ENCODE measurements at places on chromosomes 4 and X.

DNA sequence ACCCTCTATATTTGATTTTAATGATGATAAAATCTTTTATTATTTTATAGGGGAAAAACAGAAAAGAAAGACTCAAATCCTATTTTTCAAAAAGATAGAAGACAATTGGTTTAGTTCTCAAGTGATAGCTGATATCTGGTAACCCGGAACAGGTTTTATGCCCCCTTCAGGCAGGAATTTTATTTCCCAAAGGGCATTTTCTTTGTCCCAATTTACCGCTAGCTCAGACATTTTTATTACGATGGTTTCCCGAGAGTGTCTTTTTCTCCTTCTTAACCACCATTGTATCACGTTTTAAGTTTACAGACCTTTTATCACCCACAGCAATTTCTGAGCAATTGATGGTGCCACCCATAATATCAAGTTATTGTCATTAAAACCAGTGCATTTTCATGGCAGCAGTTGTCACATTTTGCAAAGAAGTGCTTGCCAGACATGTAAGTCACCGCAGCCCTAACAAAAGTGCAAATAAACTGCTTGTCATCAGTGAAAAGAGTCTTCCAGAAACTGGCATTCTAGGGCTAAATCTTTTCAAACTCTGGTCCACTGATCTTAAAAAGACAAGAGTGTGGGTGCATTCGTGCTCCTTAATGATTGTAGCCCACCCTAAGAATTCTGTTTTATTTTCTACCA lies 204.8 kb upstream of the VCX start:
- DNase-seq = no peak

GRCh38 chrX:27466051-27466450 lies 2.9 kb upstream of the PPP4R3C start:
- DNase-seq = no peak

GRCh38 chrX:16005917-16006316 lies 117.4 kb upstream of the GRPR start:
- no peak for DNase-seq

- peak; percentile 77 for DNase-seq
These were observed 17.6 kb downstream of the NFKB1 start for GRCh38 chr4:102518703-102519131.

DNA sequence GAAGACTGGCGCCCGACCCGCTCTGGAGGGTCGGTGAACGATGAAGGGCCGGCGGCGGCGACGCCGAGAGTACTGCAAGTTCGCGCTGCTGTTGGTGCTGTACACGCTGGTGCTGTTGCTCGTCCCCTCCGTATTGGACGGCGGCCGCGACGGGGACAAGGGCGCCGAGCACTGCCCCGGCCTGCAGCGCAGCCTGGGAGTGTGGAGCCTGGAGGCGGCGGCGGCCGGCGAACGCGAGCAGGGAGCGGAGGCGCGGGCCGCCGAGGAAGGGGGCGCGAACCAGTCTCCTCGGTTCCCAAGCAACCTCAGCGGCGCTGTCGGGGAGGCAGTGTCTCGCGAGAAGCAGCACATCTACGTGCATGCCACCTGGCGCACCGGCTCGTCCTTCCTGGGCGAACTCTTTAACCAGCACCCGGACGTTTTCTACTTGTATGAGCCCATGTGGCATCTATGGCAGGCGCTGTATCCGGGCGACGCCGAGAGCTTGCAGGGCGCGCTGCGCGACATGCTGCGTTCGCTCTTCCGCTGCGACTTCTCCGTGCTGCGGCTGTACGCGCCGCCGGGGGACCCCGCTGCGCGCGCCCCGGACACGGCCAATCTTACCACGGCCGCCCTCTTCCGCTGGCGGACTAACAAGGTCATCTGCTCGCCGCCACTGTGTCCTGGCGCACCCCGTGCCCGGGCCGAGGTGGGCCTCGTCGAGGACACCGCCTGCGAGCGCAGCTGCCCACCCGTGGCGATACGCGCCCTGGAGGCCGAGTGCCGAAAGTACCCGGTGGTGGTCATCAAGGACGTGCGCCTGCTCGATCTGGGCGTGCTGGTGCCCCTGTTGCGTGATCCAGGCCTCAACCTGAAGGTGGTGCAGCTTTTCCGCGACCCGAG lies 568 bp downstream of the CHST7 start:
- peak; percentile 85 for DNase-seq

DNA sequence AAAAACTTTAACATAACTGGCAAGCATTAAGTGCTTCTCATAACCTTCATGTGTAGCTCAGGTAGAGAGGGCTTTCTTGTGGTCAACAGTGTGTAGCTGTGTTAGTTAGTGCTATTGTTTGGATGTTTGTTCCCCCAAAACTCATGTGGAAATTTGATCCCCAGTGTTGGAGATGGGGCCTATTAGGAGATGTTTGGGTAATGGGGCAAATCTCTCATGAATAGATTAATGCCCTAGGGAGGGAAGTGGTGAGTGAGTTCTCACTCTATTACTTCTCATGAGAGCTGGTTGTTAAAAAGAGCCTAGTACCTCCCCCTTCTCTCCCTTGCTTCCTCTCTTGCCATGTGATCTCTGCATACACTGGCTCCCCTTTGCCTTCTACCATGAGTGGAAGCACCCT lies 16.5 kb upstream of the SLC25A43 start:
- DNase-seq = no peak

DNA sequence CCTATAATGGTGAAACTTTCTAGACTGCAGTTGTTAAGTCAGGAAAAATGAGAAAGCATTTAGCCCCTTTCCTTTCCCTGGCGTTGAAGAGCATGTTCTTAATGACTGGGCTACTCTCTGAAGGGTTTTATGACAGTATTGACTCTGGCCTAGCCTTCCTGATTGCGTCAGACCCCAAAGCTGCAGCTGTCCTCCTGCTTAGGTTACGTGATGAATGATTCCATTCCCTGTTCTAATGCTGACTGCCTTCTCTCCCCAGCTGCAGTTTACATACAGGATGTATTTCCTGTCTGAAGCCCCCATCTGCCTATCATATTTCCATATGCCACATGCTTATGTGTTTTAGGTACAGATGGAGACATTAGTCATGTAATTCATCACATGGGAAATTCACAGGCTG lies 105.8 kb upstream of the EGFL6 start:
- DNase-seq = no peak

- no peak for DNase-seq
These were observed 24.3 kb downstream of the CXCL13 start for GRCh38 chr4:77629885-77630284.

DNA sequence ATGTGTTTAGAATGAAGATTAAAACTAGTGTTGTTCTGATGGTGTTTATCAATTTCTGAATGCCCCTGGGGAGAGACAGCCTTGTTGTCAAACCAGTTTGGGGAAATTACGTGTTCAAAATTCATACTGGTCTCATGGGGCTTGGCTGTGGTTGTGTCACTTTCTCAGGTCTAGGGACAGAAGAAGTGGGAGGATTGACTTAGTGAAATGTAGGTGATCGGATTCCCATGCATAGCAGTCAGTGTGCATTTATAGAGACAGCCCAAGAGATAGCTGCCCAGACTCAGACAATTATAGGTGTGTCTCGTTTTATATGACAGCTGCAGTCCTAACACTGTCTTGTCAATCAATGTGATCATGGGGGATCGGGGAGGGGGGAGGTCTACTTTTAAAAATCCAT lies 94.4 kb upstream of the CLCN4 start:
- no peak for DNase-seq

DNA sequence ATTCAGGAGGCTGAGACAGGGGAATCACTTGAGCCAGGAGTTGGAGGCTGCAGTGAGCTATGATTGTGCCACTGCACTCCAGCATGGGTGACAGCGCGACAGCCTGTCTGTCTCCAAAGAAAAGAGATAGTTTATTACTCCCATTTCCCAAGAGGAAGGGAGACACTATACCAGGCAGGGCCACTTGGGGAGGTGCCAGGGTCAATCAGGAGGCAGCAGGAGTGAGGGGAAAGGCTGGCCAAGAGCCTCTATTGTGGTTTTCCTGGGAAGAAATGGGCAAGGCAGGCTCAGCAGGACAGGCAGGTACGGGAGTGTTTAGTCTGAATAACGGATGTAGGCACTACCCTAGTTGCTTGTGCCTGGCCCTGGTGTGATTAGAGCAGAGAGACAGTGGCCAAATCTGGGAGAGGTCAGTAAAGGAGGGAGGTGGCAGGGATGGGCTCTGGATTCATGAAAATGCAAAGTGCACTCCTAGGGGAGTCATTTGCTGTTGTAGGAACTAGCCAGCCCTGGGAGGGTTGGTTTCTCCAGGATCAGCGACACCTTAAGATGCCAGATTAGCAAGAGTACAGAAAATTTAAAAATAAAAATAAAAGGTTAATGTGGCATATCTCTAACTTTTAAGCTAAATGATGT lies 20.2 kb upstream of the CDKN2AIP start:
- DNase-seq = no peak

DNA sequence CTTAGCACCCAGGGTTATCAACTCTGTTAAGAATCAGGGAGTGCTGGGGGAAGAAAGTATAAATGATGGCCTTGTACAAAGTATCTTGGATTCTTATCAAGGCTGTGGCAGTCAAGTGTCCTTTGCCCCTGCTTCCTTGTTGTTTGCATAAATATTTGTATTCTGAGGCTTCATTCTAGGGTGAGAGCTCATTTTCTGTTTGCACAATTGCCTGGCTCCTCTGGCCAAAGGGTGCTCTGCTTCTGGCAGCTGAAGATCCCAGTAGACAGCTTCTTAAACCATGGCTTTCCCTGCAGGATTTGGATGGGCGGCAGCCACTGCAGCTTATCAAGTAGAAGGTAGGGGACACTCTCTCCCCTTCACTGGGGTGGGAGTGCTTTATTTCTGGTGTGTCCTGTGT lies at the start of gene GBA3:
Gene GBA3 (plus strand): TSS at position 202 of the 400 bp plus-strand sequence.
- DNase-seq = no peak

- DNase-seq = no peak
These were observed 38.7 kb downstream of the NLGN3 start for GRCh38 chrX:71183341-71183740.

DNA sequence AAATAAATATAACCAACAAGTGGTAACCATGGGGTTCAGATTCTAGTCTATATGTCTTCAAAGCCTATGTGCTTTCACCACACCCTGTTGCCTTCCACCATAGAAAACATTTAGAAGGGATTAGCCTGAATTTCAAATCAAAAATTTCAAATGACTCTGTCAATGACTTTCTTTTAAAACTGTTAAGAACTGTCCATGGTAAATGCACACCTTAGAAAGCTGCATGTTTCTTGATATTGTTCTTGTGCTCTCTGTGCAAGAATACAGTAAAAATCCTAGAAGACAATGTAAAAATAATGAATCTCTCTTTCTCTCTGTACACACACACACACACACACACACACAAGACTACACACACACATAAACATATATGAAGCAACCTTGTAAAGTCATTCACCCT lies 74.6 kb upstream of the EXOC1L start:
- DNase-seq = no peak

DNA sequence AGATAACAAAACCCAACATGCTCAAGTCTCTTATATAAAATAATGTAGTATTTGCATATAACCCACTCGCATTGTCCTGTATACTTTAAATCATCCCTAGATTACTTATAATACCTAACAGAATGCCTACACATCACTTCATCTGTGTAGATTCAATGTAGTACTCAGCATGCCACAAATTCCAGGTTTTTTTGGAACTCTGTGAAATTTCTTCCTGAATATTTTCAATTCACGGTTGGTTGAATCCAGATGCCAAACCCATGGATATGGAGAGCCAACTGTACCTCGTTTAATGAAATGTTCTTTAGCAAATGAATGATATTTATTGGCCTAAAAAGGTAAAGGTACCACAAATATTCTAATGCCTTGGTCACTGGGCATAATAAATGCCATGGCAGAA lies 24.8 kb downstream of the CCNI start:
- DNase-seq = no peak

GRCh38 chrX:68429216-68429615 lies 4.1 kb downstream of the OPHN1 start:
- no peak for DNase-seq

DNA sequence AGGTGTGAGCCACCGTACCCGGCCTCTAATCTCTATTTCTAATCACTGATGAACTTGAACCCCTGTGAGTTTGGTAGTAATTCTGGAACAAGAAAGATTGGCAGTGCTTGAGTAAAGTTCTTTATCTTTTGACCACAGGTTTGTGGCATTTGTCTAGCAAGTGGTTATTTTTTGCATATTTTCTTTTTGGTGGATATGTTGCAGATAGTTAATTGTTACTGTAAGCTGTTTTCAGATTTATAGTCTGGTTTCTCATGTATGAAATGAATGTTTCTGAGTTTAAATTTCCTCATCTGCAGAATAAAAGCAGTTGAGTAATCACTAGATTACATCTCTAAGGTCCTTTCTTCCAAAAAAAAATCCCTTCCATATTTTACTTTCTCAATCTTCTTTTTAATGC lies 105.2 kb downstream of the GASK1B start:
- DNase-seq = no peak

GRCh38 chrX:144275843-144276242 lies 392.0 kb downstream of the UBE2NL start:
- no peak for DNase-seq

DNA sequence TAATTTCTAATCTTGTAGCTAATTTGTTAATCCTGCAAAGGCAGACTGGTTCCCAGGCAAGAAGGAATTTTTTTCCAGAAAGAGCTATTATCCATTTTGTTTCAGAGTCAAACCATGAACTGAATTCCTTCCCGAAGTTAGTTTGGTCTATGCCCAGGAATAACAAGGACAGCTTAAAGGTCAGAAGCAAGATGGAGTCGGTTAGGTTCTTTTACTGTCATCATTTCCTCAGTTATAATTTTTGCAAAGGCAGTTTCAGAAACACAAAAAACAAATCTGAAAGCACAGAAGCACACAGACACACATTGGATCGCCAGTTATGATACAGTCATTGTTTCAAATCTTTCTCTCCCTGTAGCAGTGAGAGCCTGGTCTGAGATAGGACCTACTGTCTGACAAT lies 37.9 kb downstream of the AGA start:
- DNase-seq = no peak

DNA sequence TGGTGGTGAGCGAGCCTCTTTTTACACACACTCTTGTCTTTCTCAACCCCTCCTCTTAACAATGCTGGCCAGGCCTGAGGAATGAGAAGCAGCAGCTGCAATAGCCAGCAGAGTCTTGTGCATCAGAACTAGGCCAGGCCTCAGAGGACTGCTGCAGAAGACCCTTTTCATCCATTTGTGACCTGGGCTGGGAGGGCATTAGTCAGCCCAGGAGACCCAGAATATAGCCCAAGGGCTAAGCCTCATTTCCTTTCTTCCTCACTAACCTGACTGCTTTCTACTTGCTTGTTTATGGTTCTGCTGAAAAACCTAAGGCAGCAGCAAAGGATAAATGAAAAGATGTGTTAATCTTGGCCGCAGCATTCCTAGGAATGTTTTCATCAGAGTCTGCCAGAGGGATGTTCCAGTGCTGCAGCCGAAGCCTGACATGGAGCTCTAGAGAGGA lies 254.7 kb upstream of the AR start:
- no peak for DNase-seq

DNA sequence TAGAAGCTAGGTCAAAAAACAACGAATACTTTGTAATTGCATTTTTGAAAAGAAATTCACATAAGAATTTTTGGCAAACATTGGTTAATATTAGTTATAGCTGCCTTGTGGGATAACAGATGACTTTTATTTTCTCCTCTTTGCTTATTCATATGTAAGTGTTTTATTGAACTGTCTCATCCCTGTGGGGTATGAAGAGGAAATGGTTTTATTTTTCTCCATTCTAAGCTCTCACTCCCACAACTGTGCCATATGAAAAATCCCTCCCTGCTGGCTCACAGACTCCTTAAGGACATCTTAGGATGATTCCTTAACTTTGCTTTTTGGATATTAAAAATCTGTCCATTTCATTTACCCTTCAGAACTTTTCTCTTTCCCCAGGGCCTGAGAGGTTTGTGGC lies 300.6 kb downstream of the PPP1R2C start:
- no peak for DNase-seq
